ENCODE measurements at places on chromosomes 16 and 17.

GRCh38 chr16:85027958-85028684 is 526 bp downstream of the KIAA0513 start:
- DNase-seq: no peak

- no peak for DNase-seq
Observed at GRCh38 chr16:67773569-67774456, 32.5 kb downstream of the RANBP10 start.

- DNase-seq: no peak
Observed at GRCh38 chr17:48515925-48516900, 14.6 kb downstream of the HOXB1 start.

- no peak for DNase-seq
Observed at GRCh38 chr17:79473876-79474440, 136.9 kb downstream of the RBFOX3 start.

DNA sequence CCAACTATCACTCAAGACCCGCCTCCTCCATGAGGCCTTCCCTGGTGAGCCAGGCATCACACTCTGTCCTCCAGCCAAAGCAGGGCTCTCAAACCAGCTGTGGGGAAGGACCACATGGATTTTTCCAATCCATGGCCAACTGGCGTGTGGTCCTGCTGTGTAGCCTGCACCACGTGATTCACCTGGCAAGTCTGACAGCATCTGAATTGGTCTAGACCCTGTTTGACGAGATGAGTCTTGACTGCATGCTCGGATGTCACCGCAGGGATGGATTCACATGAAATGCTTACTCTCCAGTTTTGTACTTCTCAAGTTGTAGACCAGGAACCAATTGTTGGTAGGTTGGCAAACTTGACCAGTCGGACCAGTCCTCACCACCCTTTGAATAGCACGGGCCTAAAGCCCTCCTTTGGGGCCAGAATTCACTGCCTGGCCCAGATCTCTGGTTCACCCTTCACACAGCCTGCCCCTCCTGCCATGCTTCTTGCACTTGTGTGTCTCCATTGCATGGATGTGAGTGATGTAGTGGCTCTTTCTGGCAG is 9.9 kb downstream of the CRHR1 start:
- no peak for DNase-seq
